ENCODE measurements at places on chromosomes 11 and 22.

GRCh38 chr11:89405629-89406028 is 85.5 kb downstream of the NOX4 start:
- DNase-seq = no peak

DNA sequence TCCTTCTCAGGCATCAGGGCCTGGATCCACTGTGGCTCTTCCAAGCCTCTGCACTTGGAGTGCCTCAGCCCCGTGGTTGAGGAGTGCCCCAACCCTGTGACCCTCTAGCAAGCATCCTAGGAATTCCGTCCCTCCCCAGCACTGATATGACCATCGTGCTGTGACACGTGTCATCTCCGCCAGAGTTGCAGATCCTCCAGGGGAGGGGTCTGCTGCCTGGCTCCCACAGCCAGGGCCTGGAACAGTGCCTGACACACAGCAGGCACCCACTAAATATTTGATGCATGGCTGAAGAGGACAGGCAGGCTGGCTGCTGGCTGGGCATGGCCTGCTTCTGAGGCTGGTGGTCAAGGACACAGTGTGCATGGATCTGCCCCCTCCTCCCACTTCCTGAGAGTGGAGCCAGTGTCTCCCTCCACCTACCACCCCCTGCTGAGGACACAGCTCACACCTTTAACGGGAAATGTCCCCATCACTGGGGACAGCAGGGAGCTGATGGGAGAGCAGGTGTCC is 1.7 kb upstream of the CD81 start:
- peak; percentile 47 for DNase-seq

- DNase-seq = no peak
Observed at GRCh38 chr11:118696673-118697226, 17.3 kb upstream of the TREH start.

- no peak for DNase-seq
Observed at GRCh38 chr11:114316980-114317786, 21.0 kb downstream of the NNMT start.

- DNase-seq = no peak
Observed at GRCh38 chr22:36166518-36167220, 6.1 kb upstream of the APOL3 start.

DNA sequence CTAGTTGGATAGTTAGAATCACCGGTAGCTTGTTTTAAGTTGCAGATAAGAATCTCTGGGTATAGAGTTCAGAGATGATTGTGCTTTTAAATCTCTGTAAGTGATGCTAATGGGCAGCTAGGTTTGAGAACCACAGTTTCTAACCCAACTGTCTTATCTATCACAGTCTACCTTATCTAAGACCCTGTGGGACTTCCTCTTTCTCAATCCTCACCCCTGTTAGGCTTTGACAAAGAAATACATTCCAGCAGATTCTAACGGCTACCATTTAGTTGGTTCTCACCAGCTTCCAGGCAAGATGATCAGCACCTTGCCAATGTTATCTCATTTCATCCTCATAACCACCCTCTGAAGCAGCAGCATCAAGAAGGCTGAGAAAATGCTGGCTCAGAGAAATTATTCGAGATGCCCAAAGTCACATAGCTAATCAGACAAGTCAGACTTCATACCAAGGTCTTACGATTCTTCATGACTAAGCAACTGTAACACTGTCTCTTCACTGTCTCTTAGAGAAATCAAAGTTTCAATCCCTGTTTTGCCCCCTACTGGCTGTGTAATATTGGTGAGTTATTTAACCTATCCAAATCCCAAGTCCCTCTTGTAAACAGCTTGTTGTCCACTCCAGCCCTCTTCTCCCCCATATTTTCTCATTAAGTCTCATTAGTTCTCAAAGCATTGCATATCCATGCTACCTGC is 192.4 kb upstream of the API5 start:
- DNase-seq = no peak

GRCh38 chr11:124724979-124725718 is 14.6 kb upstream of the NRGN start:
- DNase-seq = peak; percentile 78

GRCh38 chr11:67371189-67371910 is 2.0 kb downstream of the CLCF1 start:
- DNase-seq = peak; percentile 100
